ENCODE measurements at places on chromosomes 6 and 20. TPM values are rescaled to one million over a fixed set of nuclear protein-coding genes. Genes with fewer than 3 reads are reported as not detected.

DNA sequence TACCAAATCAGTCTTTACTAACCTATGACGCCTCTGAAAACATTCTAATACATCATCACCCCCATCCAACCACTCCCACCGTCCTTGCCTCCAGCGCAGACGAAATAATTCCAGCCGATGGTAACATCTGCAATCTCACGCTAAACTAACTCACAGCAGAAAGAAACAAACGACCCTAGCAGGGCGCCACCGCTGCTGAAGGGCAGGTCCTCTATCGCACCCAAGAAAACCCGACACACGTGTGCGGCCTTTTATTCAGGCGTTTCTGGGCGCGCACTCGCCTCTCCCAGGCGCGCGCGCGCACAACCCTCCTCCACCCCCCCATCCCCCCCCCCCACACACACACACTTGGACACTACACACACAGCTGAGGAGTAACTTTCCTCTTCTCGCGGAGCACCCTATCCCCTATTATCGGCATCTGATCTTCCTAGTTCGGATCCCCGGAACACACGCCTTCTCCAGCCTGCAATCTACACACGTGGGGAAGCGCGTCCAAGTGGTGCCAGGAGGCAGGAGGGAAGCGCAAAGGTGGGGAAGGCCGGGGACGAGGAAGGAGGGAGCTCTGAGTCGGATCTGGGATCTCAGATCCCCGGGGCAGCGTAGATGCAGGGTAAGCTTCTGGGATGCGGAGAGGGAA lies 1.4 kb downstream of the GFOD1 start:
- no peak overlapping the region for H3K27ac ChIP-seq
- no peaks in the 10 kb centered on the region for H3K27me3 ChIP-seq
- H3K4me3 ChIP-seq, result peak overlapping the region; percentile 80
- no peaks in the 10 kb centered on the region for H3K36me3 ChIP-seq
- peaks cover 54% of the 10 kb centered on the region for H3K4me1 ChIP-seq

DNA sequence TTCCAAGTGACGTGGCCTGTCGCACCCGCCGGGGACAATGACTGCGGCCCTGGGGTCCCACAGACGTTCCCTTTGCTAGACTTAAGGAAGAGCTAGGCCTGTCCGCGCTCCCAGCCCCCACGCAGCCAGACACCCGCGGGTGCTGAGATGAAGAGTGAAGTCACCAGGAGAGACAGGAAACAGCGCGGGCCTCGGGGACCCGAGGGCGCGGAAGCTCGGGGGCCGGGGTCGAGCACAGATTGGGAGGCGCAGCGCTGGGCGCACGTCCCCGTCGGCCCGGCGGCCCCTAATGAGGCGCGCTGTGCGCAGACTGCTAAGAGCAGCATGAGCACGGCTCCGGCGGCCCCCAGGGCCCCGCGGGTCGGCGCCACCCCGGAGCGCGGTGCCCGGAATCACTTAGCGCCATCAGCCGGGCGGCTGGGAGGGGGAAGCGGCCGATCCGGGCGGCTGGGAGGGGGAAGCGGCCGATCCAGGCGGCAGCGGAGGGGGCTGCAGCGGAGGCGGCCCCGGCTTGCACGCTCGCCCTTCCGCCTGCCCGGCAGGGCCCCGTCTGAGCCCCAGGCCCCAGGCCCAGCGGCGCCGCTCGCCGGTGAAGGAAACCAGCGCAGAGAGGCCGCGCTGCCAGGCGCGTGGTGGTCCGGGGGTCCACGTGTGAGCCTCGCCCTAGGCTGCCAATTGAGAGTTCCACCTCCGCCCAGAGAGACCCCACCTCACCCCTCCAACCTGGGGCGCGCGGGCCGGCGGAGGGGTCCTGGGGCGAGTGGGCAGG lies 8.3 kb upstream of the AVP start:
- peaks cover 11% of the 10 kb centered on the region for H3K4me1 ChIP-seq
- H3K4me3 ChIP-seq, result no peak overlapping the region
- H3K27ac ChIP-seq, result no peak overlapping the region
- DNase-seq, result no peak
- H3K36me3 ChIP-seq, result no peaks in the 10 kb centered on the region

- no peak overlapping the region for H3K27ac ChIP-seq
- no peaks in the 10 kb centered on the region for H3K4me1 ChIP-seq
- peaks cover 55% of the 10 kb centered on the region for H3K27me3 ChIP-seq
- H3K4me3 ChIP-seq, result no peak overlapping the region
These were observed 6.4 kb downstream of the OLIG3 start for GRCh38 chr6:137487869-137488149.

DNA sequence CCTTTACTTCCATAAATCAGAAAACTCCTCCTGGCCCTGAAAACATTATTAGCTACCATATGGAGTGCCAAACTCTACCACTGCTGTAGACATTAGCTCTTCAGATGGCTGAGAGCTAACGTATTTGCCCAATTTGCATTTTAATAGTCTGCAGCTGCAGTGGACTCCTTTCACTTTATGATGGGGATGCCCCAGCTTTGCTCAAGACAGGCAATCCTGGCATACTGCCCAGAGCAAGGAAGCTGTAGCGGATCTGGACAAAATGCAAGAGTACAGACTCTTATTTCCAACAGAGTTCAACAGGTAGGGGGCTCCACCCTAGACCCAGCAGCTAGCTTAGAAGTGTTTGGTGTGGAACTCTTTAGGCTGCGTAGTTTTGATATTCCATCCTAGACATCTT lies 246.7 kb downstream of the FOXC1 start:
- H3K4me3 ChIP-seq, result no peak overlapping the region
- H3K27ac ChIP-seq, result no peak overlapping the region
- peaks cover 23% of the 10 kb centered on the region for H3K36me3 ChIP-seq
- H3K4me1 ChIP-seq, result no peaks in the 10 kb centered on the region

- H3K4me3 ChIP-seq, result no peak overlapping the region
- H3K27me3 ChIP-seq, result no peaks in the 10 kb centered on the region
- no peak overlapping the region for H3K27ac ChIP-seq
- H3K36me3 ChIP-seq, result peaks cover 2% of the 10 kb centered on the region
These were observed 42.8 kb downstream of the INSM1 start for GRCh38 chr20:20410678-20411077.

GRCh38 chr6:11615214-11615602 lies 77.7 kb downstream of the TMEM170B start:
- no peaks in the 10 kb centered on the region for H3K4me1 ChIP-seq
- no peak overlapping the region for H3K4me3 ChIP-seq
- H3K27me3 ChIP-seq, result peaks cover 2% of the 10 kb centered on the region
- no peak overlapping the region for H3K27ac ChIP-seq
- H3K36me3 ChIP-seq, result no peaks in the 10 kb centered on the region
- DNase-seq, result no peak

- DNase-seq, result no peak
- no peak overlapping the region for H3K27ac ChIP-seq
- H3K4me1 ChIP-seq, result no peaks in the 10 kb centered on the region
- H3K36me3 ChIP-seq, result no peaks in the 10 kb centered on the region
- H3K4me3 ChIP-seq, result no peak overlapping the region
These were observed 488.0 kb upstream of the NOX3 start for GRCh38 chr6:155943635-155944034.

DNA sequence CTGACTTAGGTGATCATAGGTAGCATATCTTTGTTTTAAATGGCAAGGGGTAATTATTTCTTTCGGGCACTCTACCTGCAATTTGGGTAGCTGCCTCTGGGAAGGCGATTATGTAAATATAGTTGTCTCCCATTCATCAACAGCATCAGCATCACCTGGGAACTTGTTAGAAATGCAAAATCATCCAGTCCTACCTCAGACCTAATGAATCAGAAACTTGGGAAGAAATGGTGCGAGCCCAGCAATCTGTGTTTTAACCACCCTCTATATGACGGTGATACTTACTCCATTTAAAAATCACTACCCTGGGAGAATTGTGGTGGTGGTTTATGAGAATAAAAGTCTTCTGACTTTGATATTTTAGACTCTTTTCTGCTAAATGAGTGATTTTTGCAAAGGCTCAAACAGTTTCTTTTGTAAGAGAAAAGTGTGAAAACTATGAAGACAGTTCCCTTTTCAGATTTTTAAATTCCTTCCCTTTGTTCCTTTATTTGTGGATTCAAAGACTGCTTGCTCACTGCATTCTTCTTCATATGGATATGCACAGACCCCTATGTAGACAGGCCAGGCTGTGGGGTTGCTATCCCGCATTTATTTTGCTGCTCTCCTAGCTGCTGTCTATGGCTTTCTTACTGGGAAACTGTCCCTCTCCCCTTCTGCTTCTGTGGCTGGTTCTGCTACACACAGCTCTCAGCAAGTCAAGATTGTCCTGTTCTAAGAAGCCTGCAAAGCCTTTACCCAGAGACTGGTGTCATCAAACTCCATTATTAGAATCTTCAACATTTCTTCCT lies 365.3 kb downstream of the RNF144B start:
- no peak overlapping the region for H3K4me3 ChIP-seq
- H3K4me1 ChIP-seq, result no peaks in the 10 kb centered on the region
- H3K36me3 ChIP-seq, result no peaks in the 10 kb centered on the region
- H3K27ac ChIP-seq, result no peak overlapping the region
- DNase-seq, result no peak

DNA sequence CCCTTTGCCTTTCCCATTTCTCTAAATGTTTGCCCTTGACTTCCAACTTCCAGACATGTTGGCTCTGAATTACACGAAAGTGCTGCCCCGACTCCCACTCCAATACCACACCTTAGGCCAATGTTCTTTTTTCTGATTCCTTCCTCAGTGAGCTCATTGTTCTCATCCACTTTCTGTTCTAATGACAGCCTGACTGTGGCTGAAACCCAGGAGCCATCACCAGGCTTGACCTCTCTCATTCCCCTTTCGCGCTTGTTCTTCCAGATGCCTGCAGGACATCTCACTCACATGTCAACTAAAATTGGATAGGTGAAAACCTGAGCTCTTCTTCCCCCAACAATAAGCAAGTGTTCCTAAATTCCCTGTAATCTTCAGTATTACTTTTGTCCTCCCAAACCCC lies 40.4 kb downstream of the PTPRK start:
- H3K36me3 ChIP-seq, result no peaks in the 10 kb centered on the region
- H3K4me1 ChIP-seq, result peaks cover 36% of the 10 kb centered on the region
- DNase-seq, result no peak
- no peak overlapping the region for H3K4me3 ChIP-seq

DNA sequence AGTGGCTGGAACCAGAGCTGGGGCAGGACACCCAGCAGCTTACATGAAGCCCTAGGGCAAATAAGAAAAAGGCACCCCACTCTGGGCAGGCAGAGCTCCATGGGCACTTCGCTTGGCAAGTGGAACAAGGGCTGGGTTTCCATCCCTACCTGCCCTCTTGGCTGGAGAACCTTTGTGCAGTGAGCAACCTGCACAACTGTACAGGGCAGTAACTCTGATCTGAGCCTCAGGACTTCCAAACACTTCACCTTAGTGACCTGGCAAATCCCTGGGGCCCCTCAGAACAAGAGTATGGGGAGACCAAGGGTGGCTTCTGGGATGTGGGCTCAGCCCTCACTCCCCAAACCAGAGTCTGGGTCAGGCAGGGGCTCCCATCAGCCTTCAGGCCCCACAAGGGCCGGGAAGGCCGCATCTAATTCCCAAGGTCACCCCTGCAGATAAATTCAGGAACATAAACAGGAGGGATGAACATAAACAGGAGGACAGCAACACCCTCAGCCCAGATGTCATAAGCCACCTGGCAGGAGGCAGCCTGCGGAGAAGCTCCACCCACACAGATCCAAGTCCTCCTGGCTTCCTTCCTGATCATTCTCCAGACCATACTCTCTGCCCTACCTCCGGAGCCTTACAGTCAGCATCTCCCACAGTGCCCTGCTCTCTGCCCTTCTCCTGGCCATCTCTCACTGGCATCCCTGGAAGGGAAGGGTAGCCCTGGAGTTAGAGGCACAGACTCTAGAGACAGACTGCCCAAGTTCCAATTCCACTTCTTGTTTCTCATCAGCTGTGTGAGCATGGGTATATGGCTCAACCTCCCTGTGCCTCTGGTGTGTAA lies 37.5 kb downstream of the HNF4A start:
- peak; percentile 55 for DNase-seq
- H3K36me3 ChIP-seq, result peaks cover 35% of the 10 kb centered on the region
- H3K27ac ChIP-seq, result peak overlapping the region; percentile 94
- peak overlapping the region; percentile 51 for H3K4me3 ChIP-seq
- H3K4me1 ChIP-seq, result peaks cover 89% of the 10 kb centered on the region

DNA sequence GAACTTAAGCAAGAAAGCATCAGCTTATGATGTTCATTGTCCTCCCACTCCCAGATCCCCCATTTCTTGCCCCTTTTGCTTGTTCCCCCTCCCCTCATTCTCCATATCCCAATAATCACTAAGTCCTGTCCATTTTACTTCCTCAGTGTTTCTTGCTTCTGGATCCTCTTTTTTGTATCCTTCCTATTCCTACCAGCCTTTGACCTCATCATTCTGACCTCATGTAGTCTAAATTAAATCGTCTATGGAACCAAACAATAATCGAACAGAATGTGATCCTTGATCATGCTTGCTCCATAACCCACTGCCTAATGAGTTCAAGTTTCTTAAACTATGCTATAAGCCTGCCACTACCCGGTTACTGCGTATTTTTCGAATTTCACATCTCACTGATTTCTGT lies 5.4 kb upstream of the RSPH3 start:
- no peaks in the 10 kb centered on the region for H3K27me3 ChIP-seq
- H3K36me3 ChIP-seq, result no peaks in the 10 kb centered on the region
- peaks cover 18% of the 10 kb centered on the region for H3K4me1 ChIP-seq
- H3K4me3 ChIP-seq, result no peak overlapping the region
- DNase-seq, result no peak

GRCh38 chr20:57076152-57076652 lies 190.2 kb downstream of the BMP7 start:
- H3K27me3 ChIP-seq, result peaks cover 33% of the 10 kb centered on the region
- no peaks in the 10 kb centered on the region for H3K36me3 ChIP-seq
- H3K4me1 ChIP-seq, result no peaks in the 10 kb centered on the region
- peak; percentile 31 for DNase-seq
- no peak overlapping the region for H3K4me3 ChIP-seq
- H3K27ac ChIP-seq, result no peak overlapping the region

DNA sequence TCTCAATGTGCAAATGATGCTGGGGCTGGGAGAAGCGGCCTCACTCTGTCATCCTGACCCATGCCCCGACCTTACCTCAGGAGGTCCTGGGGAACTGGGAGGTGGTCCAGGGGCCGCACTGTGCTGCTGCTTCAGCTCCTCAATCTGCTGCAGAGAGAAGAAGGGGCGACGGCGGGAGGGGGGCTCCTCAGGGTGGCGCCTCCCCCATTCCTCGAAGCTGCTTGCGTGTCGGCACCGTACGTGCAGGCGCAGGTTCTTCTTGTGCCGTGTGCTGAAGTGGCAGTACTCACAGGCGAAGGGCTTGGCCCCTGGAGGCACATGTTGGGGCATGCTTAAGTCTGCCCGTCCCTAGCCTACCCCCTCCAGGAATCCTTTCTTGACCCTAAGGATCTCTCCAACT lies 12.9 kb downstream of the ZNF335 start:
- H3K4me3 ChIP-seq, result no peak overlapping the region
- no peaks in the 10 kb centered on the region for H3K4me1 ChIP-seq
- H3K27ac ChIP-seq, result no peak overlapping the region

- no peaks in the 10 kb centered on the region for H3K27me3 ChIP-seq
- H3K4me1 ChIP-seq, result no peaks in the 10 kb centered on the region
- H3K27ac ChIP-seq, result no peak overlapping the region
- peak; percentile 59 for DNase-seq
These were observed 28.2 kb downstream of the TBC1D32 start for GRCh38 chr6:121305957-121306607.

Gene CD83
- total RNA-seq, result 2.3 TPM

Gene KCNK16
- not detected for total RNA-seq

Gene SYCP2L
- total RNA-seq, result not detected

Gene PGC
- 225 TPM for total RNA-seq

Gene SRXN1
- total RNA-seq, result 98.2 TPM

Gene MCCD1
- total RNA-seq, result 0.15 TPM

Gene CALHM5
- not detected for total RNA-seq

Gene RIMS4
- total RNA-seq, result 0.07 TPM
